ENCODE measurements at places on chromosomes 1 and 21.

DNA sequence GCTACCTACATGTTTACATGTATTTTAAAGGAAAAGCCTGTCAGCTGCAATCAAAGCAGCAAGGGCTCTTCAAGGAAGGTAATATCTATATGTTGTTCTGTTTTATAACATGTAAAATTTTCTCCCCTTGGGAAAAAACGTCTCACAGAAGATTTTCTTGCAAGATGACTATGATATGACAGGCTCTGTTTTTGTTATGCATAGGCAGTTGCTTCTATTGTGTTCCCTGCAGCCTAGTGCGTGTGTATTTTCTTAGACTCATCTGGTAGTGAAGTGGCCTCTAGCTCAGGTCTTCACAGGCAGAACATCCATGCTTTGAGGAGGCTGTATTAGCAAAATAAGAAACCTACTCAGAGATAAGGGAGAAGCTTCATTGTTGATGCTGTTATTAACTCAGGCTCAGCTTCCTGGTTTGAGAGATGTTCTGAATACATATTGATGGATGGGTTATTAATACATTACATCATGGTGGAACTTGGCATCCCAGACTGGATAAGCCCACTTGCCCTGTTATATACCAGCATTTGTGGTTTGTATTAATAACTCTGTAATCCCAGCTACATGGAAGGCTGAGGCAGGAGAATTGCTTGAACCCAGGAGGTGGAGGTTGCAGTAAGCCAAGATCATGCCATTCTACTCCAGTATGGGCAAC is 35.8 kb downstream of the LAMC1 start:
- no peak for DNase-seq

DNA sequence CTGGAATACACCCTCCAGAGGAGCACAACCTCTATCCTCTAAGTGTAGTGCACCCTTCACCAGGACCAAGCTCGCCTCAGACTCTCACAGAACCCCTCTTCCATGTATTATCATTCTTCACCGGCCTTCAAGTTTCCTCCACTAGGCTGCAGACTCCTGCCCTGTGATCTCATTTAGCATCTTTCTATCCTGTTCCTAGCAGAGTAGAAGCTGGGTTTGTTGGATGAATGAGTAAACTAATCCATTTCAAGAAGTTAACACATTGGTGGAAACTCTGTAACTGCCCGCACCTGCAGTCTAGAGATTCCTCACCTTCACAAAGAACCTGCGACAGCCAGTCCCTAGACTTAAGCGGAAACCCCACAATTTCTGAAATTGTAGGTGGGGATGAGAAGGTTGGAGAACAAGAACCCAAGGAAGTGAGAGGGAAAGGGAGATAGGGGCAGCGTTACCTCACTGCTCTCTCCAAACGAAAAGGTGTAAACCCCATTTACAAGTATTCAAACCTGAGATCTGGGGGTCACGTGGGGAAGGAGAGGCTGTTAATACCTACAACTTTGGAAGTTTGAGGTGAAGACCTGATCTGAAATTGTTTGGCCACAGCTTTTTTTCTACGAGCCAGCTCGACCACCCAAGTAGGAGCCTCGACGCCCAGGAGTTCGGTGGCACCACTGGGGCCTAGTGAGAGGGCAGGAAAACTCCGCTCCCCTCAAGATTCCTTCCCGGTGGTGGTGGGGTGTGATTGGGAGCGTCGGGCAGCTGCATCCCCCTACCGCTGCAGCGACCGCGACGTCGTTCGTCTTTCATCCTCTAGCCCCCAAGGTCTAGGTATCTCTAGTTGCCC is 1.2 kb downstream of the PTPN14 start:
- DNase-seq = no peak

DNA sequence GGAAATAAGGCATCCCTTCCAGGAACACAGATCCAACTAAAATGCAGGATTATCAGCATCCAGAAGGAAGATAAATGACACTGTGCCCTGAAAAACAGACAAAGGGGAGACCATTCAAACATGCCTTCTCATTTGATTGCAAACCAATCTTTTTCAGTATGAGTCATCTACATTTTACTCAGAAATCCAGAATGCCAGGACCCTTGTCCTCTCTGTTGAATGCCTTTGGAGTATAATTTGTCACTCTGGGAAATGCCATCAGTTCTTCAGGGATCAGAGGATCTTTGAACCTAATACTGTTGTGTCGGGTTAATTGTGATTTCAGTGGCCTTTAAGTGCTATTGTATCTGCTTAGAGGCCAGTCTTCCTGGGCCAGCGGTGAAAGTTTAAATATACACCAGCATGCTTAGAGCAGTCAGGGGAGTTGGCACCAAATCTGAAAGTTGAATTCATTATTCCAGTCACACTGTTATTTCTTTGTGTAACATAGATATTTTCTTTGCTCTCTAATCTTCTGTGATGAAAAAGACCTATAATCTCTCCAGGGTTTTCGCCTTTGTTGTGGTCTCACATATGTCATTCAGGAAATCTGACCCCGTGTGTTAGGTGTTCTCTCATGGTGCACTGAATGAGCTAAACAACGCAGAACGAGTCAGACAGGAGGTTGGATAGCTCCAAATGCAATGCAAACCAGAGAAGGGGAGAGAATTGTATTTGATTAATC is 364.8 kb upstream of the SGIP1 start:
- no peak for DNase-seq

GRCh38 chr1:34147301-34147700 is 17.7 kb downstream of the CSMD2 start:
- no peak for DNase-seq

DNA sequence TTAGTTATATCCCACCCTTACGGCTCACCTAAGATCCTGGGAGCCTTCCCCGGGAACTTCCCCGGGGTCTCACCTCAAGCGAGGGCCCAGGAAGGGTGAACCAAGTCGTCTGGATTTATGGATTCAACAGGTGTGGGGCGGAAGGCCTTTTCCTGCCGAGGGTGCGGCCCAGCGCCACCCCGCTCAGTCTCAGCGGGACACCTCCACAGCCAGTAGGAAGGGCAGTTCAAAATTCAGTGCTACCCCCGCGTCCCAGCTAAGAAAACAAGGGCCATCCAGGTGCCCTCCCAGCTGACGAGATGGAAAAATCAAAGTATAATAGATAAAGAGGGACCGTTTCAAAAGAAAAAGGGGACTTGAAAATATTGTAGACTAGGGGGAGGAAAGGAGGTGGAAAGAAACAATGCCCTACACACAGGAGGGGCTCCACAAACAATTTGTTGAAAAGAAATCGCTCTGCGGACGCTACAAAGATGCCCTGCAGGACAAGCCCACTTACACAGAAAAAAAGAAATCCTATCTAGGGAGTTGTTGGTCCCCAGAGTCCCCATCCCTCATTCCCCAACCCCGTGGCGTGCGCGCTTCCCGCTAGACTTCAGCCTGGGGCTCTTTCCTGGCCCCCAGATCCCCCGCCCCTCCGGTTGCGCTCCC is 1.3 kb downstream of the SLC2A1 start:
- DNase-seq = peak; percentile 38

GRCh38 chr1:179142889-179143299 is 61.0 kb downstream of the TOR3A start:
- no peak for DNase-seq

- DNase-seq = peak; percentile 61
Measured at GRCh38 chr1:210250998-210251679, 18.5 kb downstream of the SERTAD4 start.

DNA sequence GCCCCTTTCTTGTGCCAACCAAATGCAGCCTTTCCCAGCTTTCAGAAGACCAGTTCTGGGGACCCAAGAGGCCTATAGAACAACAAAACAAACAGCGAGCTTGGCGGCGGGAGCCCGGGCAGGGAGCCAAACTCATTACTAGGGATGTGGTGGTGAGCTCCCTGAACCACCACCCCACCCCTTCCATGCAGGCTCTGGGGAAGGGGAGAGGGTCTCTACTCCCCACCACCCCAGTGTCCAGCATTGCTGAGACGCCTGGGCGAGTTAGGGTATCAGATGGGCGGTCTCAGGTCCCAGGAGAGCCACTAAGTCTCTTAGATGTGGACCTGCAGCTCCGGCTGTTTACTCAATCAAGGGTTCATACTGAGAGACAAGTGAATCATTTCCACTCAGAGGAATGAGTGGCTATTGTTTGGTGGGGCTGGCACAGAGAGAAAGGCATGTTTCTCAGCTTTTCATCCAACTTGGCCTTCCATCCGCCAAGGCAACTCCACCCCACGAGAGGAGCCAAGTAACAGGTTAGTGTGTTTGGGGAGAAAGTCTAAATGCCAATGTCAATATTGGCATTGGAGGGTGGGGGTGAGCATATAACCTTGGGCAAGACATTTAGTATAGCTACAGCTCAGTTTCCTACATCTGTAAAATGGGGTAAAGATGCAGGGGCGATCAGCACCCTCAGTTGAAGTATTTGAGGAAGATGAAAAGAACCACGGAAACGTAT is 40.9 kb downstream of the PLXNA2 start:
- no peak for DNase-seq

DNA sequence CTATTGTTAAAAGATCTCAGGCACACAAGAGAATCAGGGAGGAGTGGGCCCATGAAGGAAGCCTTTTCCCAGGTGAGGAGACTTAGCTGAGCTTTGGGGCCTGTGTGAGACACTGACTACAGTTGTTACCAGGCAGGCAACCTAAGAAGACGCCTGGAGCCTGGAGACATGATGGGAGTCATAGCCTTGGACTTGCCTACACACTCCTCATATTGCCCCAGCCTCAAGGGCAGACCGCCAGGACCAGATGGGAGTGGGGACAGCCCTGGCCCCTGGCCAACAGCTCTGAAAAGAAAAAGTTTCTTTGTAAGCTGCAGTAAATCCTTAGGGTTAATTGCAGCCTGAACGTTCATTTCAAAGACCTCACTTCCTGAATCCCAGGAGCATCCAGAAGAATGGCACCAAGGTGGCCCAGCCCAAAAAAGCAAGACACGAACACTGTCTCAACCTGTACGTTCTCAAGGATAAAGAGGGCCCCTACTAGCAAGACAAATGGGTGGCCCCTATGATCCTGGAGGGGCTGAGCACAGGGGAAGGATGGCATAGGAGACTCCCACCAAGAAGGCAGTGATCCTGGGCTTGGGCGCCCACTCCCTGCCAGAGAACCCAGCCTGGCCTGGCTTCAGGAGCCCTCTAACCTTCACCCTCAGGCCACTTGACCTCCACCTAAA is 33.2 kb upstream of the BTG2 start:
- DNase-seq = no peak

GRCh38 chr1:43545695-43546387 is 15.2 kb downstream of the PTPRF start:
- DNase-seq = peak; percentile 30

GRCh38 chr1:214067853-214068703 is 80.3 kb downstream of the PROX1 start:
- DNase-seq = no peak

DNA sequence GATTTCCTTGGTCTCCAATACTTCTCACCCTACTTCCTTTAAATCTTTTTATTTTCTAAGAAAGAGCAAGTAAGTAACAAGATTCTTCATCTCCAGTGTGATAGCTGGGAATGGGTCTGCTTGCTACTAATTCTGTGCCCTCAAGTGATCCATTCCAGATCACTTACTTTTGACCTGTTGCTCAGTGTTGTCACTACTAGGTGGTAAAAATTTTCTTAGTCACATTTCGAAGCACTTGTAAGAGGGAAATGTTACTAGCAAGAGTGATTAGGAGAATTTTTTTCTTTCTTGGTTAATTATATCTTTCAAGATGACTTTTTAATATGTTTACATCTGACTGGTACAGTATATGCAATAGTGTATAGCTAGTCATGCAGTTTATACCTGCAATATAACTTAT is 2.2 kb downstream of the UBAP2L start:
- DNase-seq = no peak

- no peak for DNase-seq
Measured at GRCh38 chr1:72023063-72023930, 259.0 kb downstream of the NEGR1 start.

DNA sequence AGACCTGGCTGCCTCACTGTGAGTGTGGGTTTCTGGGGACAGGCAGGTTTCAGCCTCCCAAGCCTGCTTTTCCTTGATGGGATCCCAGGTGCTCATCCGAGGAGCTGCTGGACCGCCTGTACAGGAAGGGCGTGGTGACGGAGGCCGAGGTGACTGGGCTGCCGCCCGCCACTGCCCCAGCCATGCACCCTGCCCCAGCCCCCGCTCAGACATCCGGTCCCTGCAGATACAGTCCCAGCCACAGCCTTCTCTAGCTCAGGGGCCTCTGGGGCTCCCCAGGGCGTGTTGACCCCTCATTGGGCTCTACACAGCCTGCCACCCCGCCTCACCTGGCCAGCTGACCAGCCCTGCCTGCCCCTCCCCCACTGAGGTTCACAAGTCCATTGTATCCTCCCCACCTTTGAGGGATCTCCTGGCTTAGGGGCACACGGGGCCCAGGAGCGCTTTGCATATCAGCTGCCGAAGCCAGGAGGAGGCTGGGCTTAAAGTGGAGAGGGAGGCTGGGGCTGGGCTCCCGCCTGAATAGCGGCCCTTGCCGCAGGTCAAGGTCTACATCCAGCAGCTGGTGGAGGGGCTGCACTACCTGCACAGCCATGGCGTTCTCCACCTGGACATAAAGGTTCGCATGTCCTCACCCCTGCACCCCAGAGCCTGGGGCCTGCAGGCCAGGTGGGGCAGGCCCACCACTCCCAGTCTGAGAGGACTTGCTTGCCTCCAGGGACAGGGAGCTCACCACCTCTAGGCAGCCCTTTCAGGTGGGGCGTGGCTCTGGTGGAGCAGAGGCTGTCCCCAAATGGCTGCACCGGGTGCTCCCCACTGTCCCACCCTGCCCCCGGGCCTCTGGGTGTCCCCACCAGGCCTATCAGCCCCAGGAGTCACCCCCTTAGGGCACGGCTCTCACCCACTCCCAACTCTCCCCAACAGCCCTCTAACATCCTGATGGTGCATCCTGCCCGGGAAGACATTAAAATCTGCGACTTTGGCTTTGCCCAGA is 38.5 kb downstream of the TRIM11 start:
- DNase-seq = no peak

GRCh38 chr1:202085682-202086373 is 36.9 kb upstream of the GPR37L1 start:
- DNase-seq = no peak

GRCh38 chr1:91501523-91501851 is 836 bp downstream of the CDC7 start:
- DNase-seq = no peak

DNA sequence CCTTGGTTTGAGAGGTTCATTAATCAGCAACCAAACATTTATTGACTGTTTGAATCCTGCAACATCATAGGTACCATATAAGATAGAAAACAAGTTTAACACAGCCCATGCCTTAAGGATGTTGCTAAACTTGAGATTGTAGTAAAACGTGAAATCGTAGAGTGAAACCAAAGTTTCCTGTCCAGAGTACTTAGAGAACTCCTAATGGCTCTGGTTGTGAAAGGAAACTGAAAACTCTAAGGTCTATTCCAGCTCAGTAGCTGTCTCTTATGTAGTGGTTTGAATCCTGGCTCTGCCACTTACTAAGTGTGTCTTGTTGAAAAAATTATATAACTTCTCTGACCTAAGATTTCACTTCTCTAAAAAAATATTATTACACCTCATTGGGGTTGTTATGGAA is 310.9 kb downstream of the NTNG1 start:
- no peak for DNase-seq

- DNase-seq = peak; percentile 45
Measured at GRCh38 chr1:25799935-25800702, at the start of gene SELENON. TSS of gene SELENON (plus strand) at chr1:25800193. CDS start at chr1:25800231, 38 bp downstream.

DNA sequence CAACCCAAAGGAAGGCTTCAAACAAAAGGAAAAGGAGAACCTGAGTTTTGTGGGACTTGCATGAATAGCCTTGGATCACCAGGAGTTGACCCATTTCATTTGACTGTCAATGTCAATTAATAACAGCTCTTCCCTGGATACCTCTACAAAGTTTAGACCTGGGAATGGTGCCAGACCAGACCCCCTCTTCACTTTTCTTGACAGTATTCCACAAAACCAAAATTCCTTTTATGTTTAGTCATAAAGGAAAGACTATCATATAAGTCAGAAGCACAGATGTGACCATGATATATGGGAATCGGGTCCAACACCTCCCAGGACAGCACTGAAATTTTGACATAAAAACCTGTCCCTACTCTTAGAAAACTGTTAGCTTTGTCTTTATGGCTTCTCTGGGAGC is 191.8 kb downstream of the LYPLAL1 start:
- DNase-seq = no peak
